ENCODE measurements at places on chromosomes 16 and 17.

- no peaks in the 10 kb centered on the region for H3K4me1 ChIP-seq
- no peak overlapping the region for H3K27ac ChIP-seq
- no peaks in the 10 kb centered on the region for H3K27me3 ChIP-seq
- no peak for DNase-seq
Observed at GRCh38 chr17:40616592-40616991, 31.0 kb downstream of the SMARCE1 start.

DNA sequence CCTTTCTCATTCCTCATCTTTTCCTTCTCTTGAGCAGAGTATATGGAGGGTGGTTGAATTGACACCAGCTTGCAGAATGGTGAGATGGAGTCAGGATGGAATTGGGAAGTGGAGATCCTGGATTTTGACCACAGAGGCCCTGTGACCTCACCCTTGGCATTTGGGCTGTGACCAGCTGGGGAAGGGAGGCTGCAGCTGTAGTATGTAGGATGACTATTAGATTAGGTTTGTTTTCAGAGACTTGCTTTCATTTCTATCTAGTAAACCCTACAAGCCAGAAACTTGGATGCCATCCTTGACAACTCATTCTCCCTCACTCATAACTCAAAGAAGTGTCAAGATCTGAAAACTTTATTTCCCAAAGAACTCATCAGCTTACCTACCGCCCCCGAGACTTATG, 5.9 kb downstream of the GNGT2 start:
- H3K27me3 ChIP-seq = no peaks in the 10 kb centered on the region
- H3K36me3 ChIP-seq = no peaks in the 10 kb centered on the region
- no peak for DNase-seq
- no peaks in the 10 kb centered on the region for H3K4me1 ChIP-seq

DNA sequence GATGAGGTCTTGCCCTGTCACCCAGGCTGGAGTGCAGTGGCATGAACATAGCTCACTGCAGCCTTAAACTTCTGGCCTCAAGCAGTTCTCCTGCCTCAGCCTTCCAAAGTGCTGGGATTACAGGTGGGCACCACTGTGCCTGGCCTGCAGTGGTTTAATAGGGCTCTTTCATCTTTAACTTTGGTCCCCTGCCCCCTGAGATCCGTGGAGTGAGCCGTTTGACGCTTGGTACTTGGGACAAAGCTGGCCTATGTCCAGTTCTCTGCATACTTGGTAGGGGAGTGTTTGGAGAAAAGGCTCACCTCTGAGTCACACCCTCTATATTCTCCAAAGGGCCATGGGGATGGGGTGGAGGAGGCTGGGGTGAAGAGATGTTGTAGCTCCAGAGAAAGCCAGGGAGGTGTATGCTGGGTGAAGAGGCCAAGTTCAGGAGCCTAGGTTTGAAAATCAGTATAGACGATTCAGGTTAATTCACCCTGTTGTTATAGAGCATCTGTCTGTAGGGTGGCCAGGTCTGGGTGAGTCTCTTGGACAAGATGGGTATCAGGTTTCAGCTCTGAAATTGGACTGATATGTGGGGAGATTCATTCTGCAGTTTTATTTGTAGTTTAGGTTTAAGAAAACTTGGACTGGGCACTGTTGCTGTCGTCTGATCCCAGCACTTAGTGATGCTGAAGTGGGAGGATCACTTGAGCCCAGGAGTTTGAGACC, 17.6 kb downstream of the ABCC1 start:
- DNase-seq = no peak
- no peaks in the 10 kb centered on the region for H3K4me1 ChIP-seq
- no peak overlapping the region for H3K4me3 ChIP-seq

- DNase-seq = peak; percentile 64
- peaks cover 24% of the 10 kb centered on the region for H3K36me3 ChIP-seq
- H3K27me3 ChIP-seq = no peaks in the 10 kb centered on the region
- peak overlapping the region; percentile 99 for H3K27ac ChIP-seq
- H3K4me1 ChIP-seq = no peaks in the 10 kb centered on the region
Observed at GRCh38 chr16:3283543-3284447, 504 bp downstream of the ZNF263 start.

- H3K36me3 ChIP-seq = no peaks in the 10 kb centered on the region
- no peak overlapping the region for H3K4me3 ChIP-seq
- H3K27me3 ChIP-seq = peaks cover 16% of the 10 kb centered on the region
- H3K27ac ChIP-seq = no peak overlapping the region
- DNase-seq = no peak
Observed at GRCh38 chr17:52410781-52411180, 252.3 kb upstream of the CA10 start.

DNA sequence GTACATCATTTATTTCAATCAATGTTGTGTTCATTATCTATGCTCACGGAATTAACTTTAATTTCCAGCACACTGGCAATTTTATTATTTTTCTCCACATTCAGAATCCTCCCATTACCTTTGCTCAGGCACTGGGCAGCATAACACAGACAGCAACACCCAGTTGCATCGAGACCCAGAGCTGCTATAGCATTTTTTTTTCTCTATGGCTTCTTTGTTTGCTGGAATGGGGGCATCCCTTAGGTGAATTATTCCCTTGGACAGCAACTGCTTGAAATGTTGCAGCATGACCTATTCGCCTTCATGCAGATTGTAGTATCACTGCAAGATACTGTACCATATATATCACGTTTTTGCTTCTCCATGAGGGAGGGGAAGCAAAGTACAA, 88.8 kb downstream of the CHD9NB start:
- H3K36me3 ChIP-seq = no peaks in the 10 kb centered on the region
- no peak overlapping the region for H3K27ac ChIP-seq
- H3K4me1 ChIP-seq = no peaks in the 10 kb centered on the region
- DNase-seq = no peak
- no peaks in the 10 kb centered on the region for H3K27me3 ChIP-seq

- H3K27me3 ChIP-seq = no peaks in the 10 kb centered on the region
- H3K4me3 ChIP-seq = no peak overlapping the region
- no peaks in the 10 kb centered on the region for H3K4me1 ChIP-seq
- peak; percentile 10 for DNase-seq
Observed at GRCh38 chr17:77847221-77848085, 111.0 kb upstream of the TNRC6C start.

- H3K27ac ChIP-seq = no peak overlapping the region
- H3K36me3 ChIP-seq = no peaks in the 10 kb centered on the region
- no peaks in the 10 kb centered on the region for H3K4me1 ChIP-seq
- no peak for DNase-seq
- H3K4me3 ChIP-seq = no peak overlapping the region
- no peaks in the 10 kb centered on the region for H3K27me3 ChIP-seq
Observed at GRCh38 chr17:67689534-67690177, 28.1 kb upstream of the NOL11 start.

DNA sequence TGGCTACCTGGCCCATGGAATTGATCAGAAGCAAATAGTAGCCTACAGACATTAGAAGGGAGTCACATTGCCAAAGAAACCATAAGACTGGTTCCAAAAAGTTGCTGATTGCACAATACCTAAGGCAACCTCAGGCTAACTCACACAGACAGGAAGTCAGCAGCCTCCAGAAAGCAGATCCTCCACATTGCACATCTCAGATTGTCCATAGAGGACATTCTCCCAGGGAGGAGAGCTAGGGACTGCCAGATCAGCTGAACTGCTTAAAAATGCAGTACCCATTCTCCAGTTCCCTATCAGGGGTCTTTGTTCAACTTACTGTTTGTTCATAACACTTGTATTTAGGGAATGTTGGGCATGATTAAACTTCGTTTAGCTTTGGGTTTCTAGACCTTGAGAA, 4.2 kb downstream of the CCL3 start:
- no peaks in the 10 kb centered on the region for H3K4me1 ChIP-seq
- no peak overlapping the region for H3K4me3 ChIP-seq
- no peaks in the 10 kb centered on the region for H3K27me3 ChIP-seq
- no peaks in the 10 kb centered on the region for H3K36me3 ChIP-seq
- DNase-seq = no peak
- no peak overlapping the region for H3K27ac ChIP-seq

DNA sequence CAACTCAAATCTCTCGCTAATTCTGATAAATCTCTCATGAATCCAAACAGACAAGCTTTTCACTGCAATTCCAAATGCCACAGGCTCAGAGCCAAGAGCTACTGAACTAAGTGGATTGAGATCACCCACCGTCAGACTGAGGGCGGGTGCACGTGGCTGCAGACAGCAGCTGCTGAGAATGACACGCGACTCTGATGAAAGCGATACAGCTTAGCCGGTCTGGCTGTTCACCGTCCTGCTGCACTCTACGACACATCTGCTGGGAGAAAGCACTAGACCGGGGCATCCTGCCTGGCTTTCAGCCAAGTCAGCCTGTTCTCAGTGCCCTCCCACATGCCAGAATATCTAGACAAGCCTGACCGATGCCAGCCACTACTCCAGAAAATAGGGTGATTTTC, 42.6 kb downstream of the KLHDC4 start:
- no peak overlapping the region for H3K27ac ChIP-seq
- H3K4me1 ChIP-seq = no peaks in the 10 kb centered on the region
- no peaks in the 10 kb centered on the region for H3K27me3 ChIP-seq
- no peak overlapping the region for H3K4me3 ChIP-seq
- H3K36me3 ChIP-seq = peaks cover 3% of the 10 kb centered on the region

DNA sequence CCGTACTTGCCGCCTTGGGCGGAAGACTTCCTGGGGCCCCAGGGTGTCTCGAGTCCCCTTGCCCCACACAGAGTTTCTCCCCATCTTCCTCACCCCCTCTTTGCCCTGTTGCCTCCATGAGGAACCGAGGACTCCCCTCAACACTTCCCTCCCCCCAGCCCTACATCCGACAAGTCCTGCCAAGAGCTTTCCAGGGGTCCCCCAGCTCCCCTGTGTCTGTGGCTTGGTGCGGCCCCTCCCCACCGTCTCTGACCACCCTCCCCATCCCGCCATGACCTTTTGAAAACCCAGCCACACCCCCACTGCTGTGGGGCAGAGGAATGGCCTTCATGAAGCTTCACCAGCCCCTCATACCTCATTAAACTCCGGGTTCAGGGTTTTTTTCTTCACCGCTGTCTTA, 11.4 kb downstream of the SCGB1C2 start:
- no peak overlapping the region for H3K4me3 ChIP-seq
- H3K27ac ChIP-seq = no peak overlapping the region
- no peak for DNase-seq
- H3K4me1 ChIP-seq = no peaks in the 10 kb centered on the region
- no peaks in the 10 kb centered on the region for H3K27me3 ChIP-seq

GRCh38 chr17:31877341-31877740, 18.3 kb upstream of the COPRS start:
- H3K4me1 ChIP-seq = peaks cover 11% of the 10 kb centered on the region
- no peak overlapping the region for H3K4me3 ChIP-seq
- H3K27ac ChIP-seq = no peak overlapping the region

DNA sequence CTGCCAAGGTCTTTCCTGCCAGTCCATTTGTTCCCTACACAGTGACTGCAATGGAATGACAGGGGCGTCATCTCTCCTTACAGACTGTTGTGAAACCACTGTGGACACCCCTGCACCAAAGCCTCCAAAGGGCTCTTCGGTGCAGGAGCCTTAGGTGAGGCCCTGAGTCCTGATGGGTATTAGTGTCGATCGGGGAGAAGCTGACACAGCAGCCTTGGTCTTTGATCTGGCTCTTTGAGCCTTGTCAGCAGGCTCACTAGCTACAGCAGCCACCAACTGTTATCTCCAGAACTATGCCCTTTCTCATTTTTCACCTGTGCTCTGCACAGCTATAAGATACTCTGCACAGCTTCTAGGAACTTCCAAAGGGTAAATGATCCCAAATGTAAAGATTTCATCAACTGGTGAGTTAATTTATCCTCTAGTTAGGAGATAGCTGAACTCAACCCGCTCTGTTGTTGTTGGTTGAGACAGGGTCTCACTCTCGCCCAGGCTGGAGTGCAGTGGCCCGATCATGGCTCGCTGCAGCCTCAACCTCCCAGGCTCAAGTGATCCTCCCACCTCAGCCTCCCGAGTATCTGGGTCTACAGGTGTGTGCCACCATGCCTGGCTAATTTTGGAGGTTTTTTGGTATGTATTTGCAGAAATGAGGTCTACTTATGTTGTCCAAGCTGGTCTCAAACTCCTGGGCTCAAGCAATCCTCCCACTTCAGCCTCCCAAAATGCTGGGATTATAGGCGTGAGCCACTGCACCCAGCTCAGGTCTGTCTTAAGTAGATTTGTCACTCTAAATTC, 19.7 kb downstream of the G6PC1 start:
- H3K36me3 ChIP-seq = no peaks in the 10 kb centered on the region
- DNase-seq = no peak
- H3K4me3 ChIP-seq = no peak overlapping the region
- peaks cover 37% of the 10 kb centered on the region for H3K4me1 ChIP-seq

GRCh38 chr16:16062023-16062937, 112.9 kb downstream of the ABCC1 start:
- no peak for DNase-seq
- H3K4me3 ChIP-seq = no peak overlapping the region
- no peaks in the 10 kb centered on the region for H3K27me3 ChIP-seq
- H3K27ac ChIP-seq = no peak overlapping the region

DNA sequence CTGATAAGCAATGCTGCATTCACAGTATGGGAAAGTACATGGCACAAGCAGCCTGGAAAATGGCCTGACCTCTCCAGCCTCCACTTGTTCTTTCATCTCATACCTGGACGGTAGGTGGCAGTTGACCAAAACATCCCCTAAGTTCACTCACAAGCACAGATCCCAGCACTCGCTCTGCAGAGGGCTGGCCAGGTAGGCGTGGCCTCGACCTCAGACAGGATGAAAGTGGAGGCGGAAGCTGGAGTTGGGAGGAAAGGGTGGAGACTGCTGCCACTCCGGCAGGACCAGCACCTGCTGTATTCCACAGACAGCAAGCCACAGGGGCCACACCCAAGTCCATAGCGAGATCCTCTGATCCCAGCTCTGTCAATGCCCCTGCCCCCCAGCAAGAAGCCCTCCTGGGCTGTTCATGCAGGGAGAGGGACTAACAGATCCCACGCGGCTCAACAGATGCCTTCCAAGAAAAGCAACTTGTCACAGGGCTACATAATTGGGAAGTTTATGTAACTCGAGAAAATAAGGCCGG, 31.3 kb downstream of the ZCCHC14 start:
- H3K4me3 ChIP-seq = no peak overlapping the region
- DNase-seq = peak; percentile 93
- H3K36me3 ChIP-seq = no peaks in the 10 kb centered on the region
- H3K27me3 ChIP-seq = no peaks in the 10 kb centered on the region
- H3K27ac ChIP-seq = peak overlapping the region; percentile 33

DNA sequence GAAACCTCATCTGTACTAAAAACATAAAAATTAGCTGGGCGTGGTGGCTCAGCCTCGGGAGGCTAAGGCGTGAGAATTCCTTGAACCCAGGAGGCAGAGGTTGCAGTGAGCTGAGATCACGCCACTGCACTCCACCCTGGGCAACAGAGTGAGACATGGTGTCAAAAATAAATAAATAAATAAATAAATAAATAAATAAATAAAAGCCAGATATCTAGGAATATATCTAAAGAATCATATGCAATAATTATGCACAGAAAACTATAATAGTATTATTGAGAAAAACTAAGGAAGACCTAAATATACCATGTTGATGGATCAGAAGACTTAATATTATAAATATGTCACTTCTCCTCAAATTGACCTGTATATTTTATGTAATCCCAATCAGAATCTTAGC, 37.0 kb downstream of the TMC7 start:
- H3K27me3 ChIP-seq = no peaks in the 10 kb centered on the region
- H3K27ac ChIP-seq = no peak overlapping the region
- H3K36me3 ChIP-seq = no peaks in the 10 kb centered on the region
- no peaks in the 10 kb centered on the region for H3K4me1 ChIP-seq

GRCh38 chr16:67170168-67170948, at the start of gene NOL3:
TSS of gene NOL3 (plus strand) at chr16:67170538.
- no peaks in the 10 kb centered on the region for H3K36me3 ChIP-seq
- peak within 1 kb of the TSS; percentile 35 for H3K4me3 ChIP-seq
- no peaks in the 10 kb centered on the region for H3K27me3 ChIP-seq
- H3K4me1 ChIP-seq = peaks cover 13% of the 10 kb centered on the region
- peak; percentile 94 for DNase-seq

All from right lobe of liver (tissue), 6 donors.